Activated CD8-positive, alpha-beta memory T cell treated with anti-CD3 and anti-CD28 coated beads for 4 hours (primary cell): ENCODE measurements at places on chromosomes 7 and 10.

GRCh38 chr10:6145166-6145987 lies 56.5 kb downstream of the RBM17 start:
- DNase-seq: no peak

GRCh38 chr7:153698046-153698445 lies 354.2 kb upstream of the DPP6 start:
- DNase-seq: no peak

GRCh38 chr7:28686418-28686800 lies 271.7 kb downstream of the TRIL start:
- DNase-seq: no peak

GRCh38 chr7:101066141-101066832 lies 19.0 kb upstream of the TRIM56 start:
- DNase-seq: no peak

GRCh38 chr10:94080108-94080507 lies 86.4 kb downstream of the PLCE1 start:
- DNase-seq: no peak

DNA sequence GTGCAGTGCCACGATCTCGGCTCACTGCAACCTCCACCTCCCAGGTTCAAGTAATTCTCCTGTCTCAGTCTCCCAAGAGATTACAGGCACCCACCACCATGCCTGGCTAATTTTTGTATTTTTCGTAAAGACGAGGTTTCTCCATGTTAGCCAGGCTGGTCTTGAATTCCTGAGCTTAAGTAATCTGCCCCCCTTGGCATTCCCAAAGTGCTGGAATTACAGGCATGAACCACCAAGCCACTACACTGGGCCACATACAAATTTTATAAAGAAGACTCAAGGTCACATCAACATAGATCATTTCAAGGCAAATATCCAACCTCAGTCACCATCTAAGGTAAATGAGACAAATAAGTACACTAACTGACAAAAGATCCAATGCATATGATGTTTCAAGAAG lies 32.1 kb downstream of the IGF2BP3 start:
- DNase-seq: no peak

DNA sequence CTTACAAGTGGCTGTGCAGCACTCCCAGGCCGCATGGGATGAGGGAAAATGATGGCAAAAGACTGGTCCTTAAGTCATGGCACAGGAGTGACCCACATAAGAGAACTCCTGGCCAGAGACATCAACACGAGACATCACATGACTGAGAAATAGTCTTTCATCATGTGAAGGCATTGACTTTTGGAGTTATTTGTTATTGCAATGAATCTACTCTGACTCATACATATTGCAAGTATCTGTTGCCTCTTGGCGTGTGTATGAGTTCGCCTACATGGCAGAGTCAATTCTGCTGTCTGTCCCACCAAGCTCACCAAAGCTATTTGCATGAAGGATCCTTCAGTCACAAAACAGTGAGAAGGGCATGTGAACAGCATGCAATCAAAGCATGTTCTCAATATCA lies 59.7 kb upstream of the HABP2 start:
- no peak for DNase-seq

GRCh38 chr10:31456468-31456867 lies 137.5 kb downstream of the ZEB1 start:
- DNase-seq: no peak

- no peak for DNase-seq
Observed at GRCh38 chr10:24894309-24894708, 58.1 kb downstream of the PRTFDC1 start.

DNA sequence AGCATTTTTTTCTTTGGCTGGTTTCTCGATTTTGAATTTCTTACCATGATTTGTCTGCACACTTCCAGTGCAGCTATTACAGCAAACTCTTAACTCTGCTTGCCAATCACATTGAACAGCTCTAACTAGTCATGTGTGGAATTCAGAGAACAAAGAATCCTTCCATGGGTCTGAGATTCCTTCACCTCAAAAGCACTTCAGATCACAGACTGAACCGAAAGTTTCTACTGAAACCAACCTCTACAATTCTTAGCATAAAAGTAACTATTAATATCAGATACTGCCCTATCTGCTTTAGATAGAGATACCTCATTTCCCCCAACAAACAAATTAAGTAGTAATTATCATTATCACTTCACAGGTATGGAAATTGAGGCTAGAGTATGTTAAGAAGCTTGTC lies 56.5 kb upstream of the SP4 start:
- DNase-seq: no peak
